Urinary bladder (tissue), 4 donors: ENCODE measurements at places on chromosomes 6 and 20.
A peak's percentile ranks its signal among the peaks of the same experiment; 100 is the strongest.

DNA sequence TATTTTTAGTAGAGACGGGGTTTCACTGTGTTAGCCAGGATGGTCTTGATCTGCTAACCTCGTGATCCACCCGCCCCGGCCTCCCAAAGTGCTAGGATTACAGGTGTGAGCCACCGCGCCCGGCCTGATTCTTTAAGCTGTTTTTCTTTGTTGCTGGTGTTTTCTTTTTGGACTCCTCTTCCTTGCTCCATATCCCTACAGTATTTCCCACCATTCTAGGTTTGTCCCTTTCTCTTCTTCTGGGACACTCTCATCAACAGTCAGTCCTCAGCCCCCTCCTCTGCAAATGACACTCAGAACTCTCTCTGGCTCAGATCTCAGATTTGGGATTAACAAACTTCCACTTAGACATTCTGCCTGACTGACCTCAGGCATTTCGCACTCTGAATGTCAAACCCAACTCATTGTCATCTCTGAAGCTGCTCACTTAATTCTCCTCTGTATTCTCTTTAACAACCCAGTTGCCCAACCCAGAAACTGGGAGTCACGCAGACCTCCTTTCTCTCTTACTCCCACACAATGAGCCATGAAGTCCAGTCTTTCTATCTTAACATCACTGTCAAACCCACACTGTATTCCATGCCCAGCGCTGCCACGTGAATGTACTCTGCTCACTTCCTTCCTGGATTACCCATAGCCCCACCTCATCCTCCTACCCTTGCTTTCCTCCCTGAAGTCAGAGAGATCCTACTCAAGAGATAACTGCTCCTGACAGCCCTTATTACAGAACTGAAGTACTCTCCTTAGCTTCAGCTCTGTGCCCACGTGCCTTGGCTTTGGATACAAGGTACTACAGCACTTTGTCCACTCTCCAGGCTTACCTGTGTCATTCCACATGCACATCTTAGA is 2.6 kb downstream of the MPIG6B start:
- DNase-seq: no peak

DNA sequence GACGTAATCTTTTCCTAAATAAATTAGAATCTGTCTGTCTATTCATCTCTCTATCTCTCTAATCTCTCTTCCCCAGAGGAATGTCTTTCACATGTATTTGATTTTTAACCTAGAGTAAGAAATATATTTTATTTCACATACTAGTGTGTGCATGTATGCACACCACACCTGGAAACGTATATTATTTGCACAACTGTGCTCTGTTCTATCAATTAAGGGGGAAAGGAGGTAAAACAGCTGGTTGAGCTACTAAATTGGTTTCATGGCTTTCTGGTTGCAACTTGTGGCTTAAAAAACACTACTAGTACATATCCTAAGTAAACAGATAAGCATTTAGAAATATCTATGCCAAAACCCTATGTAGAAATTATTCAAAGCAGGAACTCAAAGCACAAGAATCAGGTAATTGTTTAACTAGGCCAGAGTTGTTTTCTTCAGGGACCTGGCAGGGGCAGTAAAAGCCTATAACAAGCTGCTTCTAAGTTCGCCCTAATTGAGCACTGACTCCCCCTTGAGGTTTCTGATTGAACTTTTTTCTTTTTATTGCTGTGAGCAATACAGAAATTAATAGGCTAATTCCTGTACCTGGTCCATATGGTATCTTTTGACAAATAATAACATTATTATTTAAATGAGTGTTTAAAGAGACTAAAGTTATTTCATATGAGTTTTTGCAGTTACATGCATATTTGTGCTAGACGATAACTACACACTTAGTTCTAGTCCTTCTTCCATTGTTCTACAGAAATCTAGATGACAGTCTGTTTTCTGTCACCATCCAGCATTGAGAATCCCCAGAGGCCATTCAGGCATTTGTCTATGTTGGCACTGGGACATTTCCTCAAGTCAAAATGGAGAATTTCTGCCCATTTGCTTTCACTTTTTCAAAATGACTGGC is 88.6 kb downstream of the MCHR2 start:
- DNase-seq: no peak

DNA sequence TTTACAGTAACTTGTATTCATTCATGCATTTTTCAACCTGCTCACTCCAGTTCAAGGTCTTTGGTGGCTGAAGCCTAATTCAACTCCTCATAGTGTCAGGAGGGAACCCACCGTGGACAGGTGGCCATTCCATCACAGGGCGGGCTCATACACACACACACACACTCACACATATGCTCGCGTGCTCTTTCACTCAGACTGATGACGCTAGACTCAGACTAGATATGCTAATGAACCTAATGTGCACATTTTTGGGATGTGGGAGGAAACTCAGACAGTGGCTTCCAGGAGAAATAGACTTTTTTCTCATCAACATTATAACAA is 56.7 kb downstream of the TRIM27 start:
- no peak for DNase-seq

DNA sequence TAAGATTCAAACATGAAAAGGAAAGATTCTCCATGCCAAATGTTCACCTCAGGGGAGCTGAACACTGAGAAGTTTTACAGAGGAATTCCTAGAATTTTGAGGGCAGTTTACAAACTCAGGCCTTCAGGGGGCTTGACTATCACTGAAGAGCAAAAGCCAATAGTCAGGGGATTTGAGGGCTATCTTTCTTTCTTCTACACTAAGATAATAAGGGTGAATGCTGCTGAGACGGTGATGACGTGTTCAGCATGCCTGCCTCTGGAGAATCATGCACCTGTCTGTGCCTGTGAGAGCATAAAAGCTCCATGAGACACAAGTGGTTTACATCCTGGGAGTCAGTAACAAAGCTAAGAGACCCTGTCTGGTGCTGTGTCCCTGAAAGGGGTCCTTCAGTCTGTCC is 1085.6 kb downstream of the KIF16B start:
- DNase-seq: no peak

DNA sequence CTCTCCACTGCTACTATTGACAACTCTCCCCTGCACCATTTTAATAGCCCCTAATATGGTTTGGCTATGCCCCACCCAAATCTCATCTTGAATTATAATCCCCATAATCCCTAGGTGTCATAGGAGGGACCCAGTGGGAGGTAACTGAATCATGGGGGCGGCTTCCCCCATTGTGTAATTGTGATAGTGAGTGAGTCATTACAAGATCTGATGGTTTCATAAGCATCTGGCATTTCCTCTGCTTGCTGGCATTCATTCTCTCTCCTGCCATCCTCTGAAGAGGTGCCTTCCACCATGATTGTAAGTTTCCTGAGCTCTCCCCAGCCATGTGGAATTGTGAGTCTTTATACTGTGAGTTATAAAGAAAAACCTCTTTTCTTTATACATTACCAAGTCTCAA is 74.1 kb upstream of the TCF21 start:
- DNase-seq: no peak

- no peak for DNase-seq
Observed at GRCh38 chr20:43376831-43377230, 80.9 kb upstream of the SRSF6 start.

DNA sequence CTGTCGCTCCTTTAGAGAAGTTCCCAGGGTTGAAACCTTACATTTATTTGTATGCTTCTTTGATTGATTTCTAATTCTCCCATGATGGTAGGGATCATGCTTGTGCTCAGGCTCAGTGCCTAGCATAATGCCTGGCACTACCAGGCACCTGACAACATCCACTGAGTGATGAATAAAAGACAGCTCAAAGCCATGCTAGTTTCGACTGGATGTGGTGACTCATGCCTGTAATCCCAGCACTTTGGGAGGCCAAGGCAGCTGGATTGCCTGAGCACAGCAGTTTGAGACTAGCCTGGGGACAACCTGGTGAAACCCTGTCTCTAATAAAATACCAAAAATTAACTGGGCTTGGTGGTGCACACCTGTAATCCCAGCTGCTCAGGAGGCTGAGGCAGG is 11.6 kb upstream of the CD164 start:
- no peak for DNase-seq

GRCh38 chr6:109456111-109456583 is 575 bp upstream of the MICAL1 start:
- no peak for DNase-seq

DNA sequence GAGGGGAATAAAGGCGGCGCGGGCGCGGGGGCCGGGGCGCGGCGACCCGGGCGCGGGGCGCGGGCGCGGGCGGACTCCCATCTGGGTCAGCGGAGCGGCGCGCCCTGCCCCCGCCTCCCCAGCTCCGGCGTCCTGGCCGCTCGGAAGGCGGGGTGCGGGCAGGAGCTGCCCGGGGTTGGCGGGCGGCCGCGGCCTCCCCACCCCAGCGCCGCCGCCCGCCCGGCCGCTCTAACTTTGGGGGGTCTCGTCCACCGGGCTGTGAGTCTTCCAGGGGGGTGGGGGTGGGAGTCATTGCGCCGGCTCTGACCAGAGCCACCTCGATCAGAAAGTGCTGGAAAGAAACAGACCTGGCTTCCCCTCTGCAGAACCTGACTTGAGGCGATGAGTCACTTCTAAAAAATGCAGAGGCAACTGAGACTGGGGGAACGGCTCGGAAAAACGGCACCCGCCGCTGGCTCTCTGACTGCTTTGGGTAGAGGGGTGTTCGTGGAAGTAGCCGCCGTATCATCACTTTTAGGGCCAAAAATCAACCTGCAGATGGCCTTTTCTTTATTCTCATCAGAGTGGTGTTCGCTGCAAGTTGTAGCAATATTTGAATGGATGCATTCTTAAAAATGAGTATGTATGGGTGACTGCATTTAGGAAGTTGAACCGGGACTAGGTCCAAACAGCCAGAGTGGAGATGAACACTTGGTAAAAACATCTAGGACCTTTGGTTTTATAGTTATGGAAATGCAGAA is 667 bp downstream of the CAP2 start:
- peak; percentile 48 for DNase-seq

- no peak for DNase-seq
Observed at GRCh38 chr20:56806952-56807517, 177.9 kb downstream of the TFAP2C start.

DNA sequence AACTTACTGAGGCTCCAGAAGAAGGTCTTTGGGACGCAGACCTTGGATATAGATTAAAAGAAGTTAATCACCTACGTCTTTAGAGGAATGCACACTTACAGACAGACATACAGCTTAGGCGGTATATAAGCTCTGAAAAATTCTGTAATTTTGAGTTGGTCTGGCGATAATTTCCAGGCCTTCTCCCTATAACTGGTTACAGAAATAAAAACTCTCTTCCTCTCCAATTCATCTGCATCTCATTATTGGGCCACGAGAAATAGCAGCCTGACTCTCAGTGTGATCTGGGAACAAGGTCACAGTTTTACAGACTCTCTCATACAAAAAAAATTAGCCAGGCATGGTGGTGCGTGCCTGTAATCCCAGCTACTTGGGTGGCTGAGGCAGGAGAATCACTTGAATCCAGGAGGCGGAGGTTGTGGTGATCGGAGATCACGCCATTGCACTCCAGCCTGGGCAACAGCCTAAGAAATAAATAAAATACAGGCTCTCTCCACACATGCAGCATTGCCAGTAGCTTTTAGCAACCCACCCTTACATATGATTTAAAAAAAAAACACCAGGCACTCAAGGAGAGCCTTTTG is 4.7 kb downstream of the ZBTB24 start:
- DNase-seq: no peak

- DNase-seq: no peak
Observed at GRCh38 chr6:134247231-134247833, 70.6 kb downstream of the SGK1 start.

- no peak for DNase-seq
Observed at GRCh38 chr6:10465629-10466499, 51.0 kb upstream of the TFAP2A start.
